Occipital lobe (tissue), 3 donors: ENCODE measurements at places on chromosomes 5 and 9.

- DNase-seq: no peak
These were observed 248.4 kb downstream of the PRELID2 start for GRCh38 chr5:145586661-145587307.

DNA sequence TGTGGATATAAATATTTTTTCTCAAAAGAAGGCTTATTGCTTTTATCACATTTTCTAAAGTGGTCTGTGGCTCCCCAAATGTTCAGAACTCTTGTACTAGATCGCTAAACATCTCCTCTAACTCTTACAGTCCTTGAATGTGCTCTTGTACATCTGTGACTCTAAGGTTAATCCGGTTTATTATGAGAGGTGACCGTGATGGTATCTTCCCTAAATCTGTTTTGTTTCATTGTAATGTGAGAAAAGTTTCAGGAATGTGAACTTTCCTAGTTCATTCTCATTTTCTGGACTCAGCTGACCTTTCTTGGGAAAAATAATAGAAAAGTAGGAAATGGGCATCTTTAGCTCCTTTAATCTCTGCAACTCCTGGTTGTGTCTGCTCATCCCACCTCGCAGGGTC lies 94.5 kb upstream of the CD180 start:
- DNase-seq: no peak

DNA sequence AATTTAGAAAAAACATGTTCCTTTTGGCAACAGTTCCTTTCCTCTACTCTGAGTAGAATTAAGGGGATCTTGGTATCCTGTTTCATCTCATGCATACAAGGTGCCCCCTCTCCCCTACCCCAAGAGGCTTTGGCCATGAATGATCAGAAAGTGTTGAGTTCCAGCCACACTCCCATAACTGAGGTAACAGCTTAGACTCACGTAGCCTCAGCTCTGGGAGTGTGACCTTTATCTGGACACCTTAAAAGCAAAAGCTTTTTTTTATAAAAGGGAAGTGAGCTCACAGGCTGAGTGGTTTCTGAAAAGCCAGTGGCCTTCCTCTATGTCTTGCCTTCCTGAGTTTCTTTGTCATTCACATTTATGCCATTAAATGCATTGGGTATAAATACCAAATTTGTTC lies 900 bp upstream of the HAVCR2 start:
- no peak for DNase-seq

- DNase-seq: no peak
These were observed 110.6 kb upstream of the ALDH1B1 start for GRCh38 chr9:38281917-38282316.
